Substantia nigra (tissue), 51 donors: ENCODE measurements at places on chromosomes 12 and 14.

DNA sequence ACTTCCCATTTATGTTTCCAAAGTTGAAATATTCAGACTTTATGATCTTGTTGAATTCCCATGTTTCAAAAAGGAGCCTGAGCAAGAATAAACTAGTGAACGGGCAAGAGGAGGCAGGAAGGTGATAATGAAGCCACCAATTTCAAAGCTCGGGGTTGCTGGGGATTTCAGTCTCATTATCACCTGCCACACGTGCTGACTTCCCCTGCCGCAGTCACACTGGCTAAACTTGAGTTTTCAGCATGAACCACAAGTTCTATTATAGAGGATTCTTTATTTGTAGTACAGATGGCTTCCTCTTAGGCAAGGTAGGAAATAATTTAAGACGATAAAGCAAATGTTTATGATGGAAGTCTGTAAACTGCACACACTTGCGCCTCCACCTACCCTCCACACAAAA lies 18.1 kb upstream of the DIABLO start:
- no peak for DNase-seq

GRCh38 chr12:127809275-127809674 lies 457.7 kb upstream of the TMEM132C start:
- no peak for DNase-seq

DNA sequence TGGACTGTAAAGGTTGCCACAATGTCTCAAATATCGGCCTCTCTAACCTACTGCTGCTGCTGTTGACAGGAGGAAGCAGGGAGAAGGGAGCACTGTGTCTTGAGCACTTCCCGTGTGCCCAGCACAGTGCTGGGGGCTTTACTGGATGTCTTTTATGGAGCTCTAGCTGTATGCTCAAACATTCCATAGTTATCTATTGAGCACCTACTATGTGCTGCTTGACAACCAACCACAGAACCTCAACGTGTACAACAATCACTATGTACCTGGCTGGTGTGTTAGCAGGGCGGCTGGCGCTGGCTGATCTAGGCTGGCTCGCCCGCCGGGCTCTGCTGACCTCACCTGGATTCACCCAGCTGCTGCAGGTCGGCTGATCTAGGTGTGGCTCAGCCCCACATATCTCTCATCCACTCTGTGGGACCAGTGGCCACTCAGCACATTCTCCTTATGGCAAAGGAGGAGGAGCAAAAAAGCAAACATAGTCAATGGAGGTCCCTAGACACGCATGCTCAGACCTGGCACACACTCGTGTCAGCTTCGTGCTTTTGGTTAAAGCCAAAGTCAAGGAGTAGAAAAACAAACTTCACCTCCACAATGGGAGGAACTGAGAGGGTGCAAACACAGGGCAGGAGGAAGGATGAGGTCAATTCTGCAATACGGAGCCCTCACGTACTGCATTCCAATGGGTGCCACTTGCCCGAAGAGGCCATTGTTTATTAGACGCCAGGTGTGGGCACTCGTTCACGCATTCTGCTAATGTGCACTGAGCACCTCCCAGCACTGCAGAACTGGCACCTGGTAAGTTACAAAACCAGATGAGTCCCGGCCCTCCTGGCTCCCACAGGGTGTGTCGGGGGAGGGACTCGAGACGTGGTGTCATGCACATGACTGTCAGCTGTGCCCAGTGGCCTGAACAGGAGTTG lies 147.2 kb downstream of the SCARB1 start:
- no peak for DNase-seq

DNA sequence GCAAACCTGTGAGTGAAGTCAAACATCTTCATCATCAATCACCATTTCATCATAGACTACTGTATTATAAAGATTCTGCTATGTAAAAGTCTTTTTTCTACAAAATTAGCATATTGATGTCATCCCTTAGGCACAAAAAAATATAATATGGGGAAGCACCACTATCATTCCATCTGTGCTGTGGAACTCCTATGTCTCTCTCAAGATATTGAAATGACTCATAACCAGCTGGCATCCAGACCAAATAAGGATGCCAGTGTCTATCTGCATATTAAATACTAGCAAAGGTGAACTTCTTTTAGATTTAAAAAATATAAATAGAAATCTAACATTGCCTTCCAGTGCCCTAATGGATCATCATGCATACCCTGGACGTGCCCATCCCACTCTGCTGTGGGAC lies 17.9 kb upstream of the DCAF5 start:
- no peak for DNase-seq

GRCh38 chr12:95956557-95957145 lies 13.5 kb downstream of the AMDHD1 start:
- DNase-seq, result no peak

- DNase-seq, result no peak
These were observed 24.3 kb upstream of the VRK1 start for GRCh38 chr14:96772929-96773328.

DNA sequence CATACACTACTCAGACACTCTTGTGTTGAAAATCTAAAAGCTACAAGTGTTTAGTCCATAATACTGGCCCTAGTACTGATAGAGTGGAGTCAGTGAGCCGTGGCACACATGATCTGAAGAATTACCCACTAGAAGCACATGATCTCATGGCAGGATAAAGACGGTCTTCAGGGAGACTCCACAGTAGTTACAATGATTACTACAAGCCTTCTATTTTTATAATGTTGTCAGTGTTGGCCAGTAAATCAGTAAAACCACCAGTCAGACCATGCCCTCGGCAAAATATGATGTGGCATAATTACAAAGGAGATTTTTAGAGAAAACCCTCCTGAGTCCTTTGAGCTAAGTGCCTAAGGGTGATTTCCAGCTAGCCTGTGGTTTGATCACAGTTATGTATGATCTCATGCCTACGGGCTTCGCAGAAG lies 114.9 kb downstream of the PDZRN4 start:
- DNase-seq, result no peak

- DNase-seq, result no peak
These were observed 78.0 kb upstream of the GPATCH2L start for GRCh38 chr14:76073717-76074116.

GRCh38 chr14:77659831-77660230 lies 43.4 kb upstream of the SPTLC2 start:
- no peak for DNase-seq

- DNase-seq, result no peak
These were observed 203.3 kb upstream of the CRY1 start for GRCh38 chr12:107296681-107297089.

GRCh38 chr12:42589465-42590329 lies at the start of gene PRICKLE1:
Gene PRICKLE1 (minus strand): TSS chr12:42589746. CDS start chr12:42472516, 117,230 bp downstream.
- no peak for DNase-seq

GRCh38 chr14:50792051-50792477 lies 38.9 kb downstream of the NIN start:
- no peak for DNase-seq

- DNase-seq, result no peak
These were observed 87.0 kb downstream of the R3HDM2 start for GRCh38 chr12:57343703-57344378.

DNA sequence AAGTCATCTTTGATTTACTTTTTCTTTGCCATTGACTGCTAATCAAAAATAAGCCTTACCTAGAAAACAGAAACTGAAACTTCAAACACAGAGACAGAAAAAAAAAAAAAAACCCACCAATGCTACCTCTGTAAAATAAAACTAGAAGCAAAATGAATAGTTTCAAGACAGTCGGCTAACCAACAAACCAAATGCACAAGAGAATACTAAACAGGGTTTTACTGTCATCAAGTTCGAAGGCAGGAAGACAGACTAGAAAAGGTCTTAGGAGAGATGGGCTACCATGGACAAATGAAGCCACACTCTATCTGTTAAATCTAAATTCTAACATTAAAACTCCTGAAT lies 59.5 kb downstream of the SEL1L start:
- DNase-seq, result no peak

GRCh38 chr12:26018926-26019325 lies 60.4 kb downstream of the RASSF8 start:
- DNase-seq, result no peak

DNA sequence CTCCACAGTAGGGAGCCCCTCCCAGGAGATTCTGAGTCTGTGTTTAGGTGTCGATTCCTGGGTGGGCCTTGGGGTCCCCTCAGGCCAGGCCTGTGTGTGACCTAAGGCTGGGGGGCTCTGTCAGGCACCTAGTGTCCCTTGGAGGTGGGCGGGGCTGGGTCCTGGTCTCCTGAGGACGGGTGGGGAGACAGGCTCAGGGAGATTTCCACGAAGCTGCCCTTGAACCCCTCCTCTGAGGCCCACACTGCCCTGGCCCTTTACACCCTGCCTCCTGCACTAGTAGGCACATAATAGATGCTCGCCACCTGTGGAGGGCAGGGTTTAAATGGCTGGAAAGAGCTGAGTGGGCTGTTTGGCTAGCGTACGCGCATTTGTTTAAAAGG lies 32.9 kb downstream of the MEG3 start:
- no peak for DNase-seq

DNA sequence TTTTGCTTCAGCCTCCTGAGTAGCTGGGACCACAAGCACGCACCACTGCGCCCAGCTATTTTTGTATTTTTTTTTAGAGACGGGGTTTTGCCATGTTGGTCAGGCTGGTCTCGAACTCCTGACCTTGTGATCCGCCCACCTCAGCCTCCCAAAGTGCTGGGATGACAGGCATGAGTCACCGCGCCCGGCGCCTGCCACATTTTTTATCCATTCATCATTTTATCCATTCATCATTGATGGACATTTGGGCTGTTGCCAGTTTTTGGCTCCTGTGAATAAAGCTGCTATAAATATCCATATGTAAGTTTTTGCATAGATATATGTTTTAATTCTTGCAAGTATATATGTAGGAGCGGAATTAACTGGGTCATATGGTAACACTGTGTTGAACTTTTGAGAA lies 79.5 kb downstream of the DAAM1 start:
- DNase-seq, result no peak

DNA sequence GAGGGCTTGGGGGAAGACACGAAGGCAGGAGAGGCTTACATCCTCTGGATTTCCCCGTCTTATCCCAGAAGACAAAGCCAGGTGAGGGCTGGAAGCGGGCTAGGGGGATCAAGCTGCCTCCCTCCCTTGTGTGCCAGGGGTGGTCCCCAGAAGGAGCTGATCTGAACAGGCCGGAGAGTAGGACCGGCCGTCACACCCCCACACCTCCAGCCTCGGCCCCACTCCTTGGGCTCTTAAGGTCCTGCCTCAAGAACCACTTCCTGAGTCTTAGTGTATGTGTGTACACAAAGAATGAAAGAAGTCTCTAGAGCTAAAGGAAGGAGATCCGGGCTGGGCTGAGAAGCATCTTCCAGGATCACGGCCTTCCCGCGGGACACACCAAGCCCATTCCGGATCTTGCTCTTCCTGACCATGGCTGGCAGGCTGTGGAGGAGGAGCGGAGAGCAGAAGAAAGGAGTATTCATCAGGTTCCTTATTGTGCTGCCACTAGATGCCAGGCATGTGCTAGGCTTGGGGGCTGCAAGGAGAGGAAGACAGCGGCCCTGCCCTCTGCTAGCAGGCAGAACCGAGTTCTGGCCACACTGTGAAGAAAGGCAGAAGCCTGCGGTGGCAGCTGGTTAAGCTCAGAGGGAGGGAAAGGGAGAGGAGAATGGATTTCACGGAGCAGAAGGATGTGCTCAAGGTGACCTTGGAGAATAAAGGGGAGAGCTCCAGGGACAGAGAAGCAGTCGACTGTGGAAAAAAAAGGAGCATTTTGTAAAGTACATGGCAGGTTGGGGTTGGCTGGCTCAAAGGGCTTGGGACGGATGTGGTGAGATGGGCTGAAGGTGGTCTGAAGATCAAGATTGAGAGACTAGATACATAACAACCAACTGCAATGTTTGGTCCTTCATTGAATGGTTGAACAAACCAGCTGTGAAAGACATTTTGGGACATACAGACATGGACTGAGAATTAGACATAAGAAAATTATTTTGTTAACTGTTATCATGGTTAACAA lies 1.3 kb upstream of the CD63 start:
- DNase-seq, result peak; percentile 58

- no peak for DNase-seq
These were observed 1489.8 kb upstream of the FLRT2 start for GRCh38 chr14:84040101-84040500.

GRCh38 chr12:48388938-48389337 lies 38.2 kb upstream of the ZNF641 start:
- no peak for DNase-seq
